ENCODE measurements at places on chromosomes 12 and 14.

GRCh38 chr12:93174048-93174447 is 203.7 kb upstream of the NUDT4 start:
- no peak for DNase-seq

DNA sequence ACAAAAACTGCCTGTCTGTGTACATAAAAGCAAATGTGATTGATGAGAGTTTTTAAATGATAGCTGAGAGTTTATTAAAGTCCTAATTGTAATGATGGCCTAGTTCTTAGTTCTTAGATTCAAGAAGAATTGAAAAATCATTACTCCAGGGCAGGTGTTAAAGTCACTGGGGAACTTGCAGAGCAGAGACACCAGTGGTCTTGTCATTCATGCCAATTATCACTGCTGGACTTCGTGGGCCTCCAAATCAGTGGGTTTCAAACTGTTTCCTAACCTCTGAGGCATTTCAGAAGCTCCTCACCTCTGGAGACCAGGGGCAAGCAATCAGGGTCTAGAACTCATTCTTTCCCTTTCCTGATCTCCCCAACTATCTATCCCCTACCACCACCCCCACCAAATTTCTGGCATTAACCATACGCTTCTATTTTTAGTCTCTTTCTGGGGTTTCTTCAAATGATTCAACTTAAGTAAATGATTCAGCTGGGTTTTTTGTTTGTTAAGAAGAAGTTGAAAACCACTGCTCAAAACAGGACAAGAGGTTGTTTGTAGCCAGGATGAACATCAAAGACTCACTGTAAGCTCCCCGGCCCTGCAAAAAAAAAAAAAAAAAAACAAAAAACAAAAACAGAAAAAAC is 80.1 kb downstream of the CEP83 start:
- DNase-seq = no peak

DNA sequence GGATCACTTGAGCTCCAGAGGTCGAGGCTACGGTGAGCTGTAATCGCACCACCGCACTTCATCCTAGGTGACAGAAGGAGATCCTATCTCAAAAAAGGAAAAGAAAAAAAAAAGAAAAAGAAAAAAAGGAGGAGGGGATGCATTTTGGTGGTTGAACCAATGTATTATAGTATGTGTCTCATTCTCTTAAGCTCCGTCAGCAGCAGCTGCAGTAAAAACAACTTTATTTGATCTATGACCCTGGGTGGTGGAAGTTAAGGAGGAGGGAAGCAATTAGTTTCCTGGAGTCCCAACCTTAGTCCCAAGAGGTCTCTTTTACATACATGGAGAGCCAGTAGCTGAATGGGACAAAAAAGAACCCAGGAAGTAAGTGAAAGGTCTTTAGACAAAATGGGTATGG is 26.8 kb upstream of the APOF start:
- no peak for DNase-seq

- DNase-seq = no peak
Observed at GRCh38 chr14:101004954-101005353, 101.4 kb upstream of the RTL1 start.

DNA sequence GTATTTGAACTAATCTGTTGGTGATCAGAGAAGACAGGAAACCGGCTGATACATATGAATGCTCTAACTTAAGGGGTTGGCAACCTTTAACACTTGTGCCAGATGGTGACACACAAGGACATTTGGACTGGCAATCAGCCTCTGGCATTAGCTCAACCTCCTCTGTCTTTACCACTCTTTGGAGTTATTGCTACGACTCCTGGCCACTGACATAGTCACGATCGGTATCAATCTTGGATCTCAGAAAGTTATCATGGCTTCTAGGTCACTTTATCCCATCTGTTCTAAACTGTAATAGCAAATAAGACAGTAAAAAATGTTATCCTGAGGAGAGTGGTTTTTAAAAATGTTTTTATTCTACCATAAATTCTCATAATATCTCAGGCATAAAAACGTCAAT is 575.2 kb upstream of the MDGA2 start:
- DNase-seq = no peak

DNA sequence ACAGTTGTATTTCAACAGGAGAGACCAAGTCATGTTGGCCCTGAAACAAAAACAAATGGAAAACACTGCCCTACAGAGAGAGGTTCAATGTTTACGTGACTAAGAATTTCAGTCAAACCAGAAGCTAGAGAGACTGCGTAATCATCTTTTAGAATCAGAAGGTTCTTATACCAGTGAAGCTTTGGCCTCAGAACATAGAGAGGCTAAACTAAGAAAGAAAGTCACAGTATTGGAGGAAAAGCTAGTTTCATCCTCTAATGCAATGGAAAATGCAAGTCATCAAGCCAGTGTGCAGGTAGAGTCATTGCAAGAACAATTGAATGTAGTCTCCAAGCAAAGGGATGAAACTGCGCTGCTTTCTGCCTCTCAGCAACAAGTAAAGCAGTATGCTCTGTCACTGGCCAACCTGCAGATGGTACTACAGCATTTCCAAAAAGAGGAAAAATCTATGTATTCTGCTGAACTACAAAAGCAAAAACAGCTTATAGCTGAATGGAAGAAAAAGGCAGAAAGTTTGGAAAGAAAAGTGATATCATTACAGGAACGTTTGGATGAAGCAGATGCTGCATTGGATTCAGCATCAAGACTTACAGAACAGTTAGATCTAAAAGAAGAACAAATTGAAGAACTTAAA is 32.5 kb upstream of the NUAK1 start:
- no peak for DNase-seq

DNA sequence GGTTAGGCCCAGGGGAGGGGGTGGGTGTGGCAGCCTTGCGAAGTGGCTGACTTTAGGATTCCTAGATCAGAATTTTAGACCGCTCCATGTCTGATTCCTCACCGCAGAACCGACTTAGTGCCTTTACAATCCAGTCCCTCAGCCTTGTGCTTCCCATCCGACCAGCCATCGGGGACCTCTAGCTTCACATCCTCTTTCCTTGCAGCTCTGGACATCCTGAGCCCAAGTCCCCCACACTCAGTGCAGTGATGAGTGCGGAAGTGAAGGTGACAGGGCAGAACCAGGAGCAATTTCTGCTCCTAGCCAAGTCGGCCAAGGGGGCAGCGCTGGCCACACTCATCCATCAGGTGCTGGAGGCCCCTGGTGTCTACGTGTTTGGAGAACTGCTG is 557 bp downstream of the COPS7A start:
- no peak for DNase-seq

- DNase-seq = no peak
Observed at GRCh38 chr12:71552728-71553501, 110.7 kb downstream of the ZFC3H1 start.

DNA sequence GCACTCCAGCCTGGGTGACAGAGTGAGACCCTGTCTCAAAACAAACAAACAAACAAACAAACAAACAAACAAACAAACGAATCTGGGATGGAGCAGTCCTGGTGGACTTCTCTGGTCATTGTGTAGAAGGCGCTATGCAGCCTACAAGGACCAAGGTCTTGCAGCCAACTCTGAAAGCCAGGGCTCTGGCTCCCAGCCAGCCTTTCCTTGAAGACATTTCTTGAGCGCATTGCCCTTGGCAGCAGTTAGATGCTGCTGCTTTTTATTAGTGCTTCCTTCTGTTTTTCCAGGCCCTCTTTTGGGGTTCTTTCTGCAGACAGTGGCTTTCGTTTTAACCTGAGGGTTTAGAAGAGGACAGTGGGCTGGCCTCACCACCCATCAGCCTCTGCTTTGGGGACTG is 20.2 kb downstream of the CCDC177 start:
- DNase-seq = no peak

- no peak for DNase-seq
Observed at GRCh38 chr12:15200641-15201040, 20.6 kb downstream of the RERG start.

DNA sequence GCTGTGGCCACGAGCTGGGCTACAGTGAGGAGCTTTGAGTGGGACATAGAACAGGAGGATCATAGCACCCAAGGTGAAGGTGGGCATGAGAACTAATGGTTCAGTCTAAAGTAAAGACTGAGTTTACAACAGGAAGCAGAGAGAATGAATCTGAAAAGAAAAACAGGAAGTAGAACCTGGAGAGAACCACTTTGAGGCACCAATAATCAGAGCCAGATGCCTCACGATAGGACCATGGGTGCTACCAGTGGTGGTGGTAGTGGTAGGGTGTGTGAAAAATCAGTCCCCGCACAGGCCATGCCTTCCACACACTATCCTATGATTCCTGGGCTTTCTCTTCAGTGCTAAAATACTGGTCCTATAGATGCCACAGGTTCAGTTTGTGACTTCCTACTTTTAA is 293.6 kb downstream of the AKAP6 start:
- no peak for DNase-seq
